ENCODE measurements at places on chromosomes 11 and 22.

DNA sequence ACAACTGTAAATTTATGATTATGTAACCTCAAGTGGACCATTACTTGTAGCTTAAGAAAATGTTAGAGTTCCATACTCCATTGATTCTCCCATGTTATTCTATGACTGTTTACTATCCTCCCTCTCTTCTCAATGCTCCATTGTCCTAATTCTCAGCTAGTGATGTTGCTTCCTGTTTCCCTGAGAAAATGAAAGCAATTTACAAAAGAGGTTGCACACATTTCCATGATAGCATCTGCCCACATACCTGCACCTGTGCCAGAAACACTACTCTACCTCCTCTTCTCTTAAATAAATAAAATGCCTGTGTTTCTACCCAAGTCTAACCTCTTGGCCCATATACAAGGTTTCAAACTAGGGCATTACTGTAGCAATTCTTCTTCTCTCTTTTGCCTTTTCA, 1620.9 kb downstream of the FAM181B start:
- no peak for DNase-seq

DNA sequence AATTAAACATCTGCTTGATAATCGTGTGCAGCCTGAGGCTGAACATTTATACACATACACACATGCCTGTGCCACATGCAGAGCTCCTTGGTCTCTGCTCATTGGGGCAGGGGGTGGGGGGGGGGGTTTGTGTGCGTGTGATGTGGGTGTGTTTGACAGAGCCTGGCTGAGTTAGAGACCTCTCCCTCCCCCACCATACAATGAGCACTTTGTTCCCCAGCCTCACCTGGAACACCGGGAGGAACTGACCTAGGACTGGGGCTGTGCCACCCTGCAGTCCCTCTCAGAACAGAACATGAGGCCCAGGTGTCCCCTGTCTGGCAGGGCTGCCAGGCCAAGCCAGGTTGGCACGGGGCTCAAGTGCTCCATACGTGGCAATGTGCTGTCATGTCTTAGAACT, 96.6 kb downstream of the TP53I11 start:
- no peak for DNase-seq

DNA sequence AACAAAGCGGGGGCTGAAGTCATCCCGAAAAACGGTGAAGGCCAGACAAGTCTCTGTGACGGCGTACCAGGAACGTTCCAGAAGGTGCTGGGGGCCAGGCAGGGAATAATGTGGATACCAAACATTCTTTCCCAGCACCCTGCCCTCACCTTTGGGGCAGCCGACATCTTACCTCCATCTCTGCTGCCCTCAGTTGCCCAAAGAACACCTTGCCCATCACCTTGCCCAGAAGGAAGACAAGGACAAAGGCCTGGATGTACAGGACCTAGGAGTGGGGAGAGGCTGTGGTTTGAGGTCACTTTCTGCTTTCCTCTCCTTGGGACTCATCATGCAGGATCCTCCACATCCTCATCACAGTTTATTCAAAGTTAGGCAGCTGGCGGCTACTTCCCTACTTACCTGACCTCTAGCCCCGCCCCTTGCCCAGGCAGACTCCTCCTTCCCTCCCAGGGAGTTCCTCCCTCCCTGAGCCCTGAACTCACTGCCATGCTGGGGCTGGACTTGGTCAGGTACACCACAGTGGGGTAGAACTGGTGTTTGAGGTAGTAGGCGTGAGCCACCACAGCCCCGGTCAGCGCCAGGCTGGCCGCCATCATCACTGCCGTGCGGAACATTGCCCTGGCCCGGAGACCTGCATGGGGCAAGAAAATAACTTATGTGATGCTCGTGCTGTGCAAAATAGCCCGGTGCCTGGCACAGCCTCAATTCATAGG, 1.2 kb downstream of the SYVN1 start:
- no peak for DNase-seq

GRCh38 chr11:73184953-73185671, 33.0 kb upstream of the P2RY2 start:
- peak; percentile 30 for DNase-seq

- DNase-seq: peak; percentile 6
These were observed 7.1 kb downstream of the MS4A6E start for GRCh38 chr11:60334005-60334620.

DNA sequence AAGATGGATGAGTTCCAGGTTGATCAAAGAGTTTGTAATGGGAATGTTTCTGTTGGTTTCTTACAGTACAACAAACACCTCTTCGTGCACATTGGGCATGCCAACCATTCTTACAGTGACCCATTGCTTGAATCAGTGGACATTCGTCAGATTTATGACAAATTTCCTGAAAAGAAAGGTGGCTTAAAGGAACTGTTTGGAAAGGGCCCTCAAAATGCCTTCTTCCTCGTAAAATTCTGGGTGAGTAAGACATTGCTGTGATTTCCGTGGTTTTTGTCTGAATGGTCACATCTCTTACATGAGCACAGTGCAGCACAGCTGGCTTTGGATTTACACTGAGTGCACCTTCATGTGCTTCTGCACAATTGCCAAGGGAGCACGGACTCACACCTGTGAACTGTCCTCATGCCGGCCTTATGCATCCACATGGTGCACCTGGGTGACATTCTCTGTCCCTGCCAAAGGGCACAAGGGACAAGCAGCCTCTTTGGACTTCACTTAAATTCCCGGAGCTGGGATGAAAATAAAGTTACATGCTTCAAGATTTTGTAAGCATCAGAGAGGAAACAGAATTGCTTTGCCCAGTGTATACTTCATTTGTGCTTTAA, 107.1 kb upstream of the RASSF10 start:
- DNase-seq: no peak

DNA sequence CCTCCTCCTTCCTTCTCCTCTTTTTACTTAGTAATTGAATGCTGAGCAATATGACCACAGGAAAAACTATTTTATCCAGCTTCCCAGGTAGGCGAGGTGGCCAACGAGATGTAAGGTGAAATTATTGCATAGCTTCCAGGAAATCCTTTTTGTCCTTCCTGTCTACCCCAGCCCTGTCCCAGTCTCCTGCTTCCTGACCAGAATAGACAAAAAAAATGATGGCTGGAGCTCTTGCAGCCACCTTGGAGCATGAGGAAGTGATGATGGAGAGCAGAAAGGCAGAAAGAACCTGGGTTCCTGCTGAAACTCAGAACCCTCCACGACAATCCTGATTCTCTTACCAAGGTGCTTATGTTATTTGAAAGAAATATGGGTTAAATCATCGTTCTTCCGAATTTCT, 33.9 kb downstream of the DUSP8 start:
- no peak for DNase-seq

DNA sequence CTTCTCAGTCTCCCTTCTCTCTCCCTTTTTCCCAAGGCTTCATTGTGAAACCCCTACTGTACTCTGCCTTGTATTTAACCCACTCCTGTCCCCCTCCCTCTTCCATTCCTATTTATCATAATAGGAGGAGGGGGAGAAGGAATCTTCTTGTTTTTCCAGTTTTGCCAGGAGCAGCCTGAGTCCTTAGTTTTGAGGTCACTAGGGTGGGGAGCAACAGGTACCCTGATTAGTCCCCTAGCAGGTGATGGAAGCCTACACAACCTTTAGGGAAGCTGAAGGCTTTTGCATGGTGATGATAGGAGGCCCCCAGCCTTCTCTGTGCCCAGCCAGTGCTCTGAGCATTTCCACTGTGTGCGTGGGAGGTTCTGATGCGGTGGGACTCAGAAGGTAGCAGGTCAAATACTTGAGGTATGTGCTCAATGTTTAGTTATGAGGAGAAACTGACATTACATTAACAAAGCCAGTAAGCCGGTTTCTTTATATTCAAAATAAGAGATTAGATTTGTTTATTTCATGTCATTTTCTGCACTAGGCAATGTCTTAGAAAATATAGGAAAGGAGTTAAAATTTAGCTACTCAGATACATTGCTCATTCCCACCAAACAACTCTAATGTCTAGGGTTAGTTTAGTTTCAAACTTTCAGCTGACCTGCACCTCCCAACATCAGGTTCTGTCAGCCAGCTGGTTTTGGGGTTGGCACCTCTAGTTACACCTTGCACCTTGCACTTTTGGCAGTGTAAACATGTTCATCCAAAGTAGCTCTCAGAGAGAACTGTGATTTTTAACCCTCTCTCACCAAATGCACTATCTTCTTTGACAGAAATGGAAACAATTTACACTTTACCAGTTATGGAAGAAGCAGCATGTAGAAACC, 26.0 kb downstream of the PARVA start:
- DNase-seq: no peak

DNA sequence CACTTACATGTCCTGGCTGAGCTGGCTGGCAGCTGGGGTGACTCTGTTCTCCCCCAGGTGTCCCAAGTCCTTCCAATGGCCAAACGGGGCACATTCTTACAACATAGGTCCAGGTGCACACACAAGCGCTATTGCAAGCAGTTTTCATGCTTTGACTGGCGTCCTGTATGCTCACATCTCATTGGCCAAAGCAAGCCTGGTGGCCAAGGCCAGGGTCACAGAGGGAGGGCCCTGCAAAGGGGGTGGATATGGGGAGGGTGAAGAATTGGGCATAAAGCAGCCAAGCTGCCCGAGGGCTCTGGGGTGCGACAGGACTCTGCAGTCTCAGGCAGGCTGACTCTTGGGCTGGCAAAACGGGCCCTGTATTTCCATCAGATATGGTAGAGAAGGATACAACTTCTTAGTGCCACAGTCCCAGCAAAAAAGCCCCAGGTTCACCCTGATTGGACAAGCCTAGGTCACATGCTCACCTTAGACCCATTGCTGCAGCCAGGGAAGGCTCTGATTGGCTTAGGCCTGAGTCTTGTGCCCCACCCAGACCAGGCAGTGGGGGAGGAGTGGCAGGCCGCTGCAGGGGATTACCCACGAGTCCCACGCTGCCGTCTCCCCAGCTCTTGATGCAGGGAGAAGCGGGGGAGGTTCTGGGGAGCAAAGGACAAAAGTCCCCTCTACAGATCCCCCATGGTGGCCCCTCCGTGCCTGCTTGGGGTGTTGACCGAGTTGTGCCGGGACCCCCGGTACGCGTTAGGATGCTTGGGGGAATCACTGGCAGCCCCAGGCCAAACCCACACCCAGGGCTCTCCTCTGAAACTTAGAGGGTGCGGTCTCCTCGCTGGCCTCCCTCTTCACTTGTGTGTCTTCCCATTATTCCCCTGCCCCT, 110.8 kb downstream of the ARHGAP8 start:
- DNase-seq: no peak

DNA sequence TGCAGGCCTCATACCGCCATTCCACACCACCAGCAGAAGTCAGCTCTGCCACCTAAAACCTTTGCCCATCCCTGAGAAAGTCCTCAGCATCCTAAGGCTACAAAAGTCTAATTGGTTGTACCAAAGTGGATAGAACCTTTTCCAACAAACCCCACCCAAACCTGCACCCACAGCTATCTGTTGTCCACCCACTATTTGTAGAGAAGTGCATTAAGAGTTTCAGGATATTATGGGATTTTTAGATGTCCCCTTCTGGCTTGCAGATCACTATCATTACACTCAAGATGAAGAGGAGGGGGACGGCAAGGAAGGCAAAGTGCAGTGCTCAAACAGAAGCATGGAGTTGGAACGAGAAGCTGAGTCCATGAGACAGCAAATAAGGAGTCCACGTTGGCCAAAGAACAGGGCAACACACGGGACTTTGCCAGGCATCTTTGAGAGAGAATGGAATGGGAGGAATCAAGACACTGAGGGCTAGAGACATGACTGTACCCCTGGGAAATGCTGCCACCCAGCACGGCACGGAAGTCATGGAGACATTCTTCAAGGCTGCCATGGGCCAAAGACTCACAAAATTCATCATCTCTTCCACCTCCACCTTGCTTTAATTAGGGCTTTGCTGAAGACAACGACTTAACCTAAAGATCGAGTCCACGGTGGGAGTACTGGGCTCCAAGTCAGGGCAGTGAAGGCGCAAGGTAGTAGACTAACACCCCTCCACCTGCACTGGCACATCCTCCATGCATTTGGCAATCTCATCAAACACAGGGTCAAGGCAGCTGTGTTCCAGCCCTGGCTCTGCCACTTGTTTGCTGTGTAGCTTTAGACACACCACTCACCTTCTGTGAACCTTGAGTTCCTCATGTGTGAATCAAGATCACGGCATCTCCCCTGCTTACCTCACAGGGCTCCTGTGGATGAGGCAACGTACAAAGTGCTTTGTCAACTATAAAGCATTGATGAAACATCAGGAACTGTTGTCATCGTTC, 112.9 kb upstream of the TMEM45B start:
- no peak for DNase-seq

- DNase-seq: no peak
These were observed 142.3 kb downstream of the ELP4 start for GRCh38 chr11:31651822-31652221.

GRCh38 chr11:112516261-112516660, 255.6 kb upstream of the PLET1 start:
- DNase-seq: no peak

GRCh38 chr11:69476509-69476961, 4.9 kb upstream of the LINC01488 start:
- DNase-seq: no peak

DNA sequence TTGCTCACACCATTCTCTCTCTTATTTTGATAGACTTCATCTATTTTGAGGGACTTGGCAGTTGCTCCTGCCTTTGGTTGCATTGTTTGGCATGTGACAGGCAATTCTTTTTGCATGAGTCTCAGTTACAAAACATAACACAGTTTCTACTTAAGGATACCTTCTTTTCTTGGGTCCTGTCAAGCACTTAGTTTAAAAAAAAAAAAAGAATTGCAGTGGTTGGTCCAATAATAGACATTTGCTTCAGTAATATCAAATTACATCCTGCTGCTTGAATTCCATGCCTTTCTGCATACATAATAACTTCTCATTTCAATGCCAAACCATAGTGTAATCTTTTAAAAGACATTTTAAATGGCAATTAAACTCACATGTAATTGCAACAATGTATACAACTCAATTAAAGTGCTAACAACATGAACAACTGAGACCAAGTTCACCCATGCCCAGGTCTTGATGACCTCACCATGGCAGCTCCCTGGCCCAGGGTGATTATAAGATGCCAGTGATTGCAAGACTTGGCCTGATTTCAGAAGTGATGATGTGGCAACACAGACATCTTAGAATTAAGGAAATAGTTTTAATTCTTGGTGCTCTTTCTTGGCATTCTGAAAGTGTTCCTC, 32.2 kb upstream of the PLET1 start:
- DNase-seq: no peak

- DNase-seq: no peak
These were observed 144.6 kb downstream of the WT1 start for GRCh38 chr11:32290783-32291182.

DNA sequence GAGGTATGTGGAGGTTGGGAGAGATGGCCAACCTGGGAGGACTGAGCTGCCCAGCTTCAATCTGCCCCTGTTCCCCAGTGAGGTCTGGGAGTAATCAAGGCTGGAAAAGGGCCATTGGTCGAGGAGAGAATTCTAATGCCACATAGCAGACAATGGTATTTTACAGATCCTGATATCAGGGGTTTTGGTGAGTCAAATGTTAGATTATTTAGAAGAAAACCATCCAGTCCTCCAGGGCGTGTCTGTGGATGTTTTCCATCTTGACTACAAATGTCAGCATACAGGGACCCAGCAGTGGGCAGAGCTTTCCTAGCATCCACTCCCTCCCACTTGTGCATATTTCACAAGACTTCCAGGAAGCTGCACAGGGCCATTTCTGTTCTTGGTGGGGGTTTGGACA, 107.9 kb downstream of the SCN3B start:
- DNase-seq: no peak

DNA sequence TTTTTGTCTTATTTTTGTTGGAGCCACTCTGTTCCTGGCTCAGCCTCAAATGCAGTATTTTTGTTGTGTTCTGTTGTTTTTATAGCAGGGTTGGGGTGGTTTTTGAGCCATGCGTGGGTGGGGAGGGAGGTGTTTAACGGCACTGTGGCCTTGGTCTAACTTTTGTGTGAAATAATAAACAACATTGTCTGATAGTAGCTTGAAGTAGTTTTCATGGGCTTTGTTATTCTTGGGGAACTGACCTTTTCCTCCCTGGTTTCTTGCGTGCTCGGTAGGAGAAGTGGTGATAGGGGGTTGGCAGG, 6.0 kb upstream of the MCM5 start:
- no peak for DNase-seq
